ENCODE measurements at places on chromosomes 1 and 21. TPM values are rescaled to one million over a fixed set of nuclear protein-coding genes. Genes with fewer than 3 reads are reported as not detected.

DNA sequence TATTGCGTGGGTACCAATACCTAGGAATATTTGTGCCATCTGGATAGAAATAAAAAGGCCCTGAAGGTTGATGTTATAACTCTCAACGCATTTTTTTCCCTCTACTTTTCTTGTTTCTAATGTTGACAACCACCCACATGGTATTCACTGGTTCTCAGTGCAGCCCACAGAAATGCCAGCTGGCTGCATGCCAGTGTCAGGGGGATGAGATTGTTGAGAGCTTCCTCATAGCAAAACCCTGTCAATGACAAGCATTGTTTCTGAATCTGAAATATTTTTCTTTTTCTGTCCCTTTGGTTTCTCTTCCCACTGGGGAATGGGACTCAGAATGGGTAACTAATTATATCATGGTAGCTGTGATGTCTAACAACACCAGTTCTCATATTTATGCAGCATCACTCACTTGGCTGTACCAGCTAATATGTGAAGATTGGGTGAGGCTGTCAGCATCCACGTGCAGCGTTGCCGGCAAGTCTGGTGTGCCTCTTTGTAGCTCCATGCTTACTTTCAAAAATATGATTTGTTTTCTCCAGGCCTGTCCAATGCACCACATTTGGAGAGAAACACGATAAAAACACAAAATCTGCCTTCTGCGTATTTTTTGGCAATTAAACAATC, 284.6 kb downstream of the PTBP2 start:
- DNase-seq: peak; percentile 93

DNA sequence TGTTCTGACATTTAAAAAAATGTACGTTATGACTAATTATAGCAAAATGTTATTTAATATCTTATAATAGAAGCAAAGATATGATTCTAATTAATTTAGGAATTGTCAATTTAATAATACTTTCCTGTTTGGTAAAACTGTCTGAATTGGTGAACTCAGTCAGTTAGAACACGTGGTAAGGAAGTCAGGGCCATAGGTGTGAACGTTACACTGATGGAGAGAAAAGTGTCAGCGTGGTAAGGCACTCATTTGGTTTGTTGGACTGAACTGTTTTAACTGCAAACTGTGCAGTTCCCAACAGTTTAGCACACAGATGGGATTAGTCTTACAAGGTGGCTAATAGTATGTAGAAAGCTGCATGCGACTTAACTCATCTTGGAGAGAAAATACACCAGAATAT, 102.9 kb downstream of the EPB41 start:
- no peak for DNase-seq

DNA sequence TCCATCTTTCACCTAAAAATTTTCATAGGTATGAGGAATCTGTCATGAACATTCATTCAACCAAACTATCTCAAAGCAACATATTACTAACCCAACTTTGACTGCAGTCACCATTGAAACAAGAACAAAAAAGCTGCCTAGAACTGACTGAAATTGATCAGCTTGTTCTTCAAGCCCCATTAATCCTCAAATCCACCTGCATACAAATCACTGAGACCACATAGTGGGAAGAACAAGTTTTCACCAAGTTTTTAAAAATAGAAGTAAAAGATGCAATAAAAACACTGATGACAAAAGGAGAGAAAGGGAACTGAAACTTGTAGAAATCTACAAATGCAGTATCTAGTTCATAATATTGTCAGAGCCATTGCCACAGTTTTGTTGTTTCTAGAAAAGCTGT, 6.1 kb downstream of the SORT1 start:
- no peak for DNase-seq

Gene FAM72C
- 0.96 TPM for total RNA-seq

- no peak for DNase-seq
Observed at GRCh38 chr1:239536165-239536849, 149.9 kb downstream of the CHRM3 start.

- no peak for DNase-seq
Observed at GRCh38 chr1:5189384-5189783, 535.0 kb downstream of the AJAP1 start.

Gene PIP5K1A
- total RNA-seq: 40.4 TPM

DNA sequence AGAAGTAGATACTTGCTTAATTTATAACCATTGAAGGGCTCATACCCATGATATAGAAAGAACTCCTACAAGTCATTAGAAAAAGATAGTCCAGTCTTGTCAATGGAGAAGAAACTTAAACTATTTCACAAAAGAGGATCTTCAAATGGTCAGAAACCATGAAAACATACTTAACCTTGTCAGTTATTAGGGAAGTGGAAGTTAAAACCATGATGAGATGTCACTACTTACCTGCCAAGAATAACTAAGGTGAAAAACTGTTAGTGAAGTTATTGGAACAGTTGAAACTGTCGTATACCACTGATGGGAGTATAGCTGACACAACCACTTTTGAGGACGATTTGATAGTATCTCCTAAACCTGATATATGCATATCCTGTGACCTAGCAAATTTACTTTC, 46.8 kb downstream of the OSBPL9 start:
- DNase-seq: no peak

- DNase-seq: no peak
Observed at GRCh38 chr21:15363921-15364320, 299.1 kb upstream of the NRIP1 start.

Gene GNAT2
- total RNA-seq: not detected

Gene TMEM269
- 0.03 TPM for total RNA-seq

DNA sequence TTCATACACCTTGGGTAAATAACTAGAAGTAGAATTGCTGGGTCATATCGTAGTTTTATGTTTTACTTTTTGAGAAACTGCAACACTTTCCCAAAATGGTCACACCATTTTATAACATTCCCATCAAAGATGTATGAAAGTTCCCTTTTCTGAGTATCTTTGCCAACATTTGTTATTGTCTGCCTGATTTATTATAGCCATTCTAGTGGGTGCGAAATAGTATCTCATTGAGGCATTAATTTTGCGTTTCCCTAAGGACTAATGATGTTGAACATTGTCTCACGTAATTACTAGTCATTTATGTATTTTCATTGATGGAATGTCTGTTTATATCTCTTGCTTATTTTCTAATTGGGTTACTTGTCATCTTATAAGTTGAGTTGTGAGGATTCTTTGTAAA, 3.4 kb downstream of the PRKAA2 start:
- DNase-seq: no peak

DNA sequence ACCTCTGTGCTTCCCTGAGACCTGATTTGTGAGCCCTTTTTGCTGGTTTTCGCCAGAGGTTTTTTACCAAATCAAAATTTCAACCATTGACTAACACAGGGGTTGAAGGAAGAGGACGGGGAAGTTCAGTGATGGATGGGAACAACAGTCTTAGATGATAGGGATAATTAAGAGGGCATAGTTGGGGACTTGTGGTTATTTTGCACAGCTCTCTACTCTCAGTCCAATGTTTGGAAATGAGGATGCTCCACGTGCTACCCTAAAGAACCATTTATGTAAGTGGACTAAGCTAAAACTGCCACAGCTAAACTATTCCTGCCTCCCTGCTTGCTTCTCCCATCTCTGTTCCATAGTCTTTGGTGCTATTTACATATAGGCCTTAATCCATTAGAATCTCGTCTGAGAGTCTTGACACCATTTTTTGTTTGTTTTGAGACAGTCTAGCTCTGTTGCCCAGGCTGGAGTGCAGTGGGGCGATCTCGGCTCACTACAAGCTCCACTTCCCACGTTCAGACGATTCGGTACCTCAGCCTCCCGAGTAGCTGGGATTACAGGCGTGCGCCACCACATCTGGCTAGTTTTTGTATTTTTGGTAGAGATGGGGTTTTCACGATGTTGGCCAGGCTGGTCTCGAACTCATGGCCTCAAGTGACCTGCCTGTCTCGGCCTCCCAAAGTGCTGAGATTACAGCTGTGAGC, 684 bp upstream of the MCL1 start:
- DNase-seq: no peak

Gene SH2D1B
- total RNA-seq: not detected

Gene OXCT2
- total RNA-seq: 0.88 TPM

Gene RPS27
- 1,278 TPM for total RNA-seq

Gene MEGF6
- 0.16 TPM for total RNA-seq

Gene ZNF648
- total RNA-seq: not detected

Gene CRP
- total RNA-seq: not detected

DNA sequence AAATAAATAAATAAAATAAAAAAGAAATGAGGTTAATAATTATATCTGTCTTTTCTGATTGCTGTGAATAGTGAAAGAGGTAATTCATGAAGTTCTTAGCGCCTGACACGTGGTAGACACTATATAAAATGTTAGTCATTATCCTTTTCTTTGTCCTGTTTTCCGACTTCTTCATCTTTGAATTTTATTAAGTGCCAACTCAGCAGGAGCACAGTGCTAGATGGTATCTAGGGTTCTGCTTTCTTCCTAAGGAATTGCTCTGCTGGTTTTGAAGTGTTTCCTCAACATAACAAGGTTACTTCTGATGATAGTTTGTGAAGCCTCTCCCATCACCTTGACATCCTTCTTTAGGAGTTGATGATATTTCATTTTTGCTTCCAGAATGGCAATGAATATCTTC, 227.0 kb downstream of the DNM3 start:
- no peak for DNase-seq

DNA sequence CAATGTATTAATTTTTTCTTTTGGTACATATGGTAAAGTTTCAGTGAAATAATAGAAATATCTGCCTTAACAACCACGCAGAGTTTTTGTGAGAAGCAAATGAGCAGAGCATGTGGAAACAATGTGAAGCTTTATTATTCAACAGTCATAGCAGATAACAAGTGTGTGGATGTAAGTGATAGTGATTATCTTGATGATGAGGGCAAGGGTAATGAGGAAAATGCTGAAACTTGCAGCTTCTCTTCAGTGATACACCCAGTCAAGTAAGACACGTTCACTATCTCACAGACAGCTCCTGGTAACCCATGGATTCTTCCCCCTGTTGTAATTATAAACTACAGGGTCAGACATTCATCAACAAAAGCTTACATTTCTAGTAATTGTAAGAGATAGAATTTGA, 14.6 kb upstream of the OR2L5 start:
- DNase-seq: no peak

DNA sequence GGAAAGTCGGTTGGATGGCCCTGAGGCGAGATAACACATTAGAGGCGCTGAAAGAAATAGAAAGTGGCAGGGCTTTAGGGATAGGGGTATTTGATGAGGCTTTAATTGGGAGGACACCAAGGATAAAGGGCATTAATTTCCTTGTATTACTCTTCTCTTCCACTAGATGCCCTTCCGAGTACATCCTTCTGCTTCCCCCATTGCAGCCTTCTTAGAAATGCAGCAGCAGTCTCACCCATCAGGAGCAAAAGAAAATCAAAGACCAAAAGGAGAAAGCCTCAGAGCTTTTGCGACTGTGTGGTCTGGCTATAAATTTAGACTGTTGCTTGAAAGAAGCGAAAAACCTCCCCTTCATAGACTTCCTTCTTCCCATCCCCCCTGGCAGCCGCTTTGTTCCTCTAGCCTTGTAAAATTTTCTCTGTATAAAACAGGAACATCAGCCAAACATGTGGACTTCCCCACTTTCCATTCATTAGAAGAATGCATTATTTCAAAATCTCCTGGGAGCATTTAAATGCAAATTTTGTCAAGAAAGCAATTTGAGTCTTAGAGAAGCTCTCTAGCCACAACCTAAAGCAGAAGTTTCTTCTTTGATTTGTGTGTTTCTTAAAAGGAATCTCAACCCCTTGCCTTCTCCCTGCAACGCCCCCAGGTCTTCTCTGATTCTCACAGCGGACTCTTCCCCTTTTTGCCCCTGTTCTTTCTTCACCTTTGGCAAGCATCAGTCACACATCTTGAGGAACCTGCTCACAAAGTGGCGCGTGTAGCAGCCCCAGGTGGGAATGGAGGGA, 76.6 kb downstream of the NDUFS5 start:
- peak; percentile 79 for DNase-seq

DNA sequence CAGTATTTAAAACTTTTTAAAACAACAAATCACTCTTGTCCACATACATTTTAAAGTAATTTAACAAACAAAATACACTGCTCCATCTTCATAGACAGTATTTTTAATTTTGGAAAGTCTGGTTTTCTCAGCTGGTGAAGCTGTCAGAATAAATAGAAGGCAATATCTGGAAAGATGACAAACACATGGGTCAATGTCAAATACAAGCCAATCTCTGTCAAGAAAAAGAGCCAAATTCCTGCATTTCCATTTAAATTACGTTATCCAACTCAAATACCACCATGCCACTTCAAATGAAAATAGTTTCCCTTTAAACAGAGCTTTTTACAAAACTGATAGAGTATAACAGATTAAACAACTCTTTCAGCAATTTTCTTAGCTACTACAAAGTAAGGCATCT, 176.5 kb downstream of the RERE start:
- DNase-seq: no peak

DNA sequence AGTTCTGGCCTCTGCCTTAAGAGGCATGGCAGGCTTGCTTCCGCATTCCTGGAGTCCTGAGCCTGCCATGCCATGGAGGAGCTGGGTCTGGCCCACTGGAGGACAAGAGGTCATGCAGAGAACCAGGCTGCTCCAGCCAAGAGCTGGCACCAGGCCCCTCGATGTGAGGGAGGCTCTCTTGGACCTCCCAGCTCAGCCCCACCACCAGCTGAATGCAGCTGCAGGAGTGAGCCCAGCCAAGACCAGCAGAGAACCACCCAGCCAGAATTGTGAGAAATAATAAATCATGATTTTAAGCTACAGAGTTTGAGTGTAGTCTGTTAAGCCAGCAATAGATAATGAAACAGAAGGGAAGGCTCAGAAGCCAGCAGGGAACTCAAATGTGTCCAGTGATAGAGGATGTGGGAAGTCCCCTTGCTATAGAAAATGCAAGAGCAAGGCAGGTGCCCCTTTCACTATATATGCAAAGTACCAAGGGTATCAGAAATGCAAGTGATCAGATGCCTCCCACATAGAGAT, 118.4 kb downstream of the HIVEP3 start:
- no peak for DNase-seq

Measured in myocyte (in vitro differentiated cells).